Astrocyte (in vitro differentiated cells and primary cell): ENCODE measurements at places on chromosomes 5 and 9.

- no peak for DNase-seq
Measured at GRCh38 chr5:9537223-9538141, 8.4 kb downstream of the SEMA5A start.

GRCh38 chr5:75584641-75585040 lies 26.6 kb upstream of the ANKDD1B start:
- DNase-seq = no peak

DNA sequence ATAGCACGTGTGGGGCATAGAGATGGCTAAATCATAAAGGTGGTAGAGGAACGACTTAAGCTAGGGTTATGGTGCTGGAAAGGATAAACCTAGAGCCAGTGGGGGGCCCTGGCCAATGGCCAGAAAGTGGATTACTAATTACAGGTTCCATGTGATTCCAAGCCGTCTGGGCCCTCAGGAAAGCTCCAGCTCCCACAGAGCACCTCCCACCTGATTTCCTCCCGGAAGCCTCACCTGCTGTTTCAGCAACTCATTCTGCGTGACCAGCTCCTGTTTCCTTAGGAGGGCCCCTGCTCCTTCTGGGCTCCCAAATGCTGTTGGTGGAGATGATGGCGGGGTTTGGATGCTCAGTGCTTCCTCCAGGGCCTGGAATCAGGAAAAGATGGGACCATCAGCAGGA lies 16.2 kb downstream of the GPX3 start:
- no peak for DNase-seq

DNA sequence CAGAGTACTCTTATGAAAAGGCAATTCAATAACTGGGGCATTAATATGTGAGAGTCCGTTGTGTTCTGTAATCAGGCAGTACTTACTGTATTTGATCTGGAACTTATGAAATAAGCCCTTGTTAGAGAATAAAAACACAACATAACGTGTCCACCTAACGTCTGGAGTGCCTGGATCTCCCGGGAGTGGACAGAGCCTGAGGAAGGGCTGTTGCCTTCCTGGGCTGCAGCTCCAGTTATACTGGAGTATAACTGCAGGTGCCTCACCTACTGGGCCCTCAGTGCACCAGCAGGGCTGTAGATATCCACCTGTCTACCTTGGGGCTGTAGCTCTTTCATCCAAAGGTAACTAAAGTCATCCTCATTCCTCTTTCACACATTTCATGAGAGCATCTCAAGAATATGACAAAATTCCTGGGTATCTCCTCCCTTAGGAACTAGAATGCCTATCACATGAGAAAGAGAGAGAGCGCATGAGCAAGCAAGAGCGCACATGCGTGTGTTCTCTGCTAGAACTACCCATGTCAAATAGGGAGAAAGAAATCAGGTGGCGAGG lies 200.1 kb downstream of the GAPVD1 start:
- DNase-seq = peak; percentile 23

GRCh38 chr9:70602321-70603019 lies 188.0 kb upstream of the KLF9 start:
- DNase-seq = peak; percentile 78

DNA sequence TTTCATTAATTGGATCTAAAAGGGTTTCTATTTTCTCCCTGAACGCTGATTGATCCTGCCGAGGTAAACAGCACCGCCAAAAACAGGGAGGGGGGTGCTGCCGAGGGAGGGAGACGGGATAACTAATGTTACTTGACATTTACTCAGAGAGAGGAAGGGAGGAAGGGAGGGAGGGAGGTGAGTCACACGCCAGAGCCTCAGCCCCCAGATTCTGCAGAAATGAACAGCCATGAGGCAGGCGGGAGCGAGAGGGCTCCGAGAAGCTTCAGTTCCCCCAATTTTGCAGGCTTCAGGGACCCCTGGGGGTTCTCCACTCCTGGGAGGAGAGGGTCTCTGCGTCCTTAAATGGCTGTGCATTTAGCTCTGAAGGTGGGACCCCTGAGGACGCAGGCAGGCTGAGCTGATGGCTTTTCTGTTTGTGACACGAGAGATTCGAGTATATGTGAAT lies 59.1 kb upstream of the IER5L start:
- peak; percentile 56 for DNase-seq

- no peak for DNase-seq
Measured at GRCh38 chr5:132433141-132433540, 57.4 kb downstream of the IRF1 start.

- DNase-seq = peak; percentile 76
Measured at GRCh38 chr9:31597977-31598376, 786.5 kb upstream of the ACO1 start.

DNA sequence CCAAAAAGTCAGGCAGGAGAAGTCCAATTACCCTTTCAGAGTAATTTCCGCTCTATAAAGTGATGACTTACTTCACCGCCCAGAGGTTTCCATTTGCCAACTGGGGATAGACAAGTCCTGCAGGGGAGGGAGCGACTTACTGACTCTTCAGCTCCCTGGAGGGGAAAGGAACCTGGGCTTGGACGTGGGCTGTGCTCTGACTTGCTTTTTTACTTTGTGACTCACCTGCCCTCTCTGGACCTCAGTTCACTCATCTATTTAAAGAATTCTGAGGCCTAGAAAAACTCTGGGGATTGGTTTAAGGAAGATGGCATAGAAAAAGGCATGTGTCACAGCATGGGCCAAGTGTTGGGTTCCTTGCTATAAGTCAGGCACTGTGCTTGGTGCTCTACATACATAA lies 180.4 kb upstream of the TRIM32 start:
- peak; percentile 45 for DNase-seq

GRCh38 chr9:119095072-119095471 lies 274.2 kb downstream of the BRINP1 start:
- no peak for DNase-seq

DNA sequence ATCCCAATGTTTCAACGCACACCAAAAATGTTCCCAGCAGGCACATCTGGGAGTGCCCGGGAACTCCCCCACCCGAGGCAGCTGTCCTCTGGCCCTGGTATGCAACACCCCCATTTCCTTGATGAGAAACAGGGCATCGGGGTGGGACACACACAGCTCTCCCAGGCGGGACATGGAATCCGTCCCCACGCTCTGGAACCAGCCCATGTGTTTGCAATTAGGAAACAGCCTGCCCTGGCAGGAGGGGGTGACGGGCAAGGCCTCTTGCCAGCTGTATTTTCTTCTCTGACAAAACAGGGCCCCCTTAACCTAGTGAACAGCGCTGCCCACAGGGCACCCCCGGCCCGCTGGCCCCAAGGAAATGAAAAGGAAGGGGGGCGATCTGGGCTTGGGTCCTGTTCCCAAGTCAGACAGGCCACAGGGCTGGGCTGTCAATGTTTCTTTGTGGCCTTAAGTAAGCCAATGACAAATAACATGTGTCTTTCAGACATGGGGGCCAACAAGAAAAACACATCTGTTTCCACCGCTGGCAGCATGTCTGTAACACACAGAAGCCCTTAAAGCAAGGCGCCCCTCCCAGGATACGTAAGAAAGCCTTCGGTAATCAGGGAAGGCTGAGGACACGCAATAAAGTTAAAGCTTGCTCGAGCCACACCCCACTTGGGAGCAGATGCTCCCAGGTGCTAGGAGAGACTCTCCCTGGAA lies 125.3 kb downstream of the ROR2 start:
- DNase-seq = no peak

DNA sequence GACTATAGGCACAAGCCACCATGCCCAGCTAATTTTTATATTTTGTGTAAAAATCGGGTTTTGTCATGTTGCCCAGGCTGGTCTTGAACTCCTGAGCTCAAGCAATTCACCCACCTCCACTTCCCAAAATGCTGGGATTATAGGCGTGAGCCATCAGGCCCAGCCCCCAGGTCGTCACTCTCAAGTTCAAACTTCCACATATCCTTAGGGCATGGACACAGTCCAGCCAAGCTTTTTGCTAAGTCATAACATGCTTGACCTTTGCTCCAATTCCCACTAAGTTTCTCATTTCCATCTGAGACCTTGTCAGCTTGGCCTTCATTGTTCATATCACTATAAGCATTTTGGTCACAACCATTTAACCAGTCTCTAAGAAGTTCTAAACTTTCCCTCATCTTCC lies 43.9 kb upstream of the ARAP3 start:
- DNase-seq = no peak

- DNase-seq = peak; percentile 66
Measured at GRCh38 chr5:17216974-17217492, 398 bp upstream of the BASP1 start.

DNA sequence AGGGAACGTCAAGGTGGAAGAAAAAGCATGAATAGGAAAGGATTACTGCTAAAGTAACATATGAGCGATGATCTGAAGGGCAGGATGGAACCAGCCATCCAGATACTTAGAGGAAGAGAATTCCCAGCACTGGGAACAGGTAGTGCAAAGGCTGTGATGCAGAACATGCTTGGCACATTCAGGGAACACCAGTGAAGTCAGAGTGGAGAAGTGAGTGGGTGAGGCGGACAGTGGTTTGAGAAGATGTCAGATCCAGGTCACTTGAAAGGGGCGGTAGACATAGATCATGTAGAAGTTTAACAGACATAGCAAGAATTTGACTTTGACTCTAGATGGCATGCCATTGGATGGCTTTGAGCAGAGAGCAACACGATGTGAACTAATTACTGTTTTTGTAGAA lies 374.2 kb downstream of the PDE4D start:
- DNase-seq = no peak

- DNase-seq = no peak
Measured at GRCh38 chr9:79928661-79929223, 357.0 kb downstream of the TLE4 start.

DNA sequence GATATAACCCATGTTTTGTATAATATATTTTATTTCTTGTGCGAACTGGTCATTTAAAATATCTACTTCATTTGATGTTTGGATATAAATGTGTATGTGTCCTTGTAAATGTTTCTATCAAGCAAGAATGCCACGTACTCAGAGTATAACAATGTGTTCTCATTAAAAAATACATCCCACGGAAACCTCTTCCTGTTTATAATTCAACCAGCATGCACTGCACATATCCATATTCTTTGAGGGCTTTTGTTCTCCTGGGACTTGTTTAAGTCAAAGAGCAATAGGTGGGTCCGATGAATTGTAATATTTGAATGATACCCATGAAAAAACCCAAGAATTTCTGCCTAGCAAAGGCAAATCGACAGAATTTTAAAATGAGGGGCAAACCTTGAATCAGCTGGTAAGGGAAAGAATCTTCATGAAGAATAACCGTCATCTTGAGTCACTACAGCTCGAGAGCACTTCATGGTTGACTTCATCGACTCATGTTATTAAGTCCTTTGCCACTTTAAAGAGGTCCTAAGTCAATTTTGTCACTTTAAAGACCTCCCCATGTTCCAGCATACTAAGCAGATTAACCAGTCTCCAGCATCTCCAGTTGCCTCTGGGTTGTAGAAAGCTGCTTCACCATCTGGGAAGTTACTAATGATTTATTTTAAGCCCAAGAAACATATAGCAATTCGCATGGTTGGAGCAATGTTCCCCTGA lies 80.6 kb downstream of the NPR3 start:
- DNase-seq = peak; percentile 48

- DNase-seq = no peak
Measured at GRCh38 chr5:170301981-170302652, 4.5 kb upstream of the LCP2 start.

DNA sequence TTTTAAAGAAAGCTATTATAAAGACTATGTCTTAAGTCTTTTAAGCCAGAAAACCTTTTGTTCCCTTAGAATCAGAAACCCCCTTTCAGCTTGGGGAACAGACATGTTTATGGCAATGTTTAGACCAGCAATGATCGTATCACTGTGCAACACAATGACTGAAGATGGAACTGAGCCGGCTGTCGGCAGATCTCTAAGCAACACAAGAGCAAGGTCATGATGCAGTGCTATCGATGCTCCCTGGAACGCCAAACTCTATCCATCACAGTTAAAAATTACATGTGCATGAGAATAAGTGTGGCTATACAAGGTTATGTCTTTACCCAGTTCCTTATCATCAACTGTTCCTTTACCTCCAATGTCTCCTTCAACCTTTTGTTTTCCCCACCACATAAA lies 1.8 kb upstream of the RNF44 start:
- no peak for DNase-seq

DNA sequence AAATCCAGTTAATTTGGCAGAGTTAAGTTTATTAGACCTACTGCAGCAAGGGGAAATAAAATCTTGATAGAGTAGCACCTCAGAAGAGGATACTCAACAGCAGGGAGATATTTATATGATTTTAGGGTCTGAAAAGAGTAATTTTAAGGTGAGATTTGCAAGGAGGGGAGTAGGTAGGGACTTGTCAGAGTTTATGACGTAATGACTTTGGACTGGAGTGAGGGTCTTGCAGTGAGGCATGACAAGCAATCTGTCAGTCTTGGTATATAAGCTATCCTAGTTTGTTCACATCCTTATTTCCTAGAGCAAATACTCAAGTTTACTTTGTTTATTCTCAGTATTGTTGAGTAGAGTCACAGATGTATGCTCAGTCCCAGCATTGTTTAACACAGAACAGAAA lies 722.6 kb downstream of the TLE4 start:
- no peak for DNase-seq

GRCh38 chr5:94473936-94474335 lies 144.5 kb downstream of the KIAA0825 start:
- DNase-seq = no peak

- peak; percentile 74 for DNase-seq
Measured at GRCh38 chr9:112059145-112059965, 115.7 kb downstream of the SUSD1 start.

GRCh38 chr5:152305525-152305924 lies 99.6 kb downstream of the NMUR2 start:
- no peak for DNase-seq

GRCh38 chr9:99488131-99489059 lies 266.3 kb downstream of the SEC61B start:
- no peak for DNase-seq

DNA sequence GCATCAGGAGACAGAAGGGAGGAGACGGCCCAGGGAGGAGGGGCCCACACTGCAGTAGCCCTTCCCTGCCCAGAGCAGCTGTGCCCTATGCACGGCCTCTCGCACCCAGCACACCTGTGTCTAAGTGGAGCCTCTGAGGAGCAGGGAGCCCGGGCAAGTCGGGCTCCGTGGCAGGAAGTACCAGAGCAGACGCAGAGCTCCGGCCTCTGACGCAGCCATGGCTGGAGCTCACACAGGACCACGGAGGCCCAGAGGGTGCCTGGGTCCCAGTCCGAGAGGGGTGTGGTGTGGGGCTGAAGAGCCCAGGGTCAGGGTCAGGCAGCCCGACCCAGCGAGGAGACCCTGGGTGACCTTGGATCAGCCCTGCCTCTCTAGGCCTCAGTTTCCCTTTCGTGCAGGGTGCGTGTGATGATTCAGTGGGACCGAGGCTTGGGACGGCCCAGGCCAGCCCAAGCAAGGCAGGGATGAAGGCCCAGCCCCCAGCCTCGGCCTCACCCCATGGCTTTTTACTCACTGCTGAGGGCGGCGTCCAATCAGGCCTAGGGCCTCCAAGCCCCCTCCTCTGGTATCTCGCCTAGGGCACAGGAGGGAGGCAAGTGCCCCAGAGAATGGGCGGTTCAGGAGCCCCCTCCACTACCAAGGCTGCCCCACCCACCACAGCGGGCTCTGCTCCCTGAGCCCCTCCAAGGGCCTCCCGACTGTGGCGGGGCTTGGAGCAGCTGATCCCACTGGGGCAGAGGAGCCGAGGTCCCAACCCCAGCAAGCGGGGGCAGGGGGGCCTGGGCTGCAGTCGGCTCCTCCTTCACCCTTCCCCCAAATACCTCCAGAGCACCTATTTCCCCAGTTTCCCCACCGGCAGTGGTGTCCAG lies 4.3 kb upstream of the AGPAT2 start:
- DNase-seq = no peak

GRCh38 chr9:75213765-75214164 lies 125.5 kb downstream of the OSTF1 start:
- no peak for DNase-seq

GRCh38 chr5:99922386-99922785 lies 612.8 kb upstream of the FAM174A start:
- no peak for DNase-seq
